ENCODE measurements at places on chromosomes 5 and 9. TPM values are rescaled to one million over a fixed set of nuclear protein-coding genes. Genes with fewer than 3 reads are reported as not detected.

SLC34A1 gene
- polyA plus RNA-seq, result 0.02 TPM

IL33 gene
- 6.3 TPM for polyA plus RNA-seq

IFNA21 gene
- polyA plus RNA-seq, result not detected

MRPL36 gene
- polyA plus RNA-seq, result 77.3 TPM

SPOUT1 gene
- 53.5 TPM for polyA plus RNA-seq

TAS2R1 gene
- not detected for polyA plus RNA-seq

SV2C gene
- polyA plus RNA-seq, result 0.13 TPM

PRKACG gene
- polyA plus RNA-seq, result not detected

IL31RA gene
- polyA plus RNA-seq, result 0.03 TPM

NXNL2 gene
- 0.29 TPM for polyA plus RNA-seq

PCDHGB4 gene
- 0.02 TPM for polyA plus RNA-seq

ESM1 gene
- polyA plus RNA-seq, result 0.09 TPM

NMUR2 gene
- not detected for polyA plus RNA-seq

SH3TC2 gene
- polyA plus RNA-seq, result 0.38 TPM

HAPLN1 gene
- polyA plus RNA-seq, result not detected

SLC25A46 gene
- 14.1 TPM for polyA plus RNA-seq

IL3 gene
- not detected for polyA plus RNA-seq

CDH12 gene
- not detected for polyA plus RNA-seq

VCAN gene
- 2.0 TPM for polyA plus RNA-seq

PCDHGA8 gene
- 0.04 TPM for polyA plus RNA-seq

AMBP gene
- polyA plus RNA-seq, result not detected

PIGO gene
- polyA plus RNA-seq, result 19.7 TPM

FKTN gene
- polyA plus RNA-seq, result 2.7 TPM

TMEM252 gene
- polyA plus RNA-seq, result not detected

CMBL gene
- polyA plus RNA-seq, result 2.5 TPM

C9orf50 gene
- 0.16 TPM for polyA plus RNA-seq

MYORG gene
- polyA plus RNA-seq, result 0.22 TPM

Measured in spleen (tissue), 13 donors.